MCF 10A (cell line): ENCODE measurements at places on chromosomes 7 and 10. TPM values are rescaled to one million over a fixed set of nuclear protein-coding genes. Genes with fewer than 3 reads are reported as not detected.

SPDYE6 gene
- not detected in 2 replicates for total RNA-seq

NRCAM gene
- total RNA-seq = 1.1 and 1.2 TPM in 2 replicates

HOXA9 gene
- total RNA-seq = 6.9 and 7.6 TPM in 2 replicates

PRF1 gene
- total RNA-seq = not detected in 2 replicates

PTN gene
- 0.26 TPM in 1 of 2 replicates, not detected in the other for total RNA-seq

GCK gene
- not detected in 2 replicates for total RNA-seq

SPRN gene
- not detected in 2 replicates for total RNA-seq

LRMDA gene
- total RNA-seq = not detected in 2 replicates

CDK14 gene
- 21.2 and 32.0 TPM in 2 replicates for total RNA-seq

CELF2 gene
- 0.07 TPM in 1 of 2 replicates, not detected in the other for total RNA-seq

DNTT gene
- total RNA-seq = not detected in 2 replicates

LIPF gene
- total RNA-seq = not detected in 2 replicates

LIPK gene
- total RNA-seq = not detected in 2 replicates

C10orf53 gene
- total RNA-seq = not detected in 2 replicates

TRPV6 gene
- 0.30 and 0.44 TPM in 2 replicates for total RNA-seq

NUDT5 gene
- total RNA-seq = 77.7 and 84.2 TPM in 2 replicates
